ENCODE measurements at places on chromosomes 3 and 15. TPM values are rescaled to one million over a fixed set of nuclear protein-coding genes. Genes with fewer than 3 reads are reported as not detected.

The GOLGA6A gene
- total RNA-seq = not detected

- no peak for DNase-seq
These were observed 60.8 kb upstream of the POLG start for GRCh38 chr15:89395461-89395871.

DNA sequence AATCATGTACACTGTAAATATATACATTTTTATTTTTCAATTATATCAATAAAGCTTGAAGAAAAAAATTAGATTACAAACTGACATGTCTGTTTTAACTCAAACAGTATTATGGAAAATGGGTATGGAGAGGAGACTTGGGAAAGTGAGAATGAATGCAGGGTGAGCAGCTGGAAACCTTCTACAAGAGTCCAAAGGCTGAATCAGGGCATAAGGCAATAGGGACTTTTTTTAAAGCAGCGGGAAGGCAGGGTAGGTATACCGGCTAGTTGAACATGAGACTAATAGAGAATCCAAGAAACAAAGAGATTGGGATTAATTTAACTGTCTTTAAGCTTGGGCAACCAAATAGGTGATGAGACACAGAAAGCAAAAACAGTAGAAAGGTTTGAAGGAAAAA is 145.3 kb downstream of the NR1I2 start:
- DNase-seq = no peak

- no peak for DNase-seq
These were observed 291.9 kb downstream of the IGSF11 start for GRCh38 chr3:118742760-118743159.
